Activated CD4-positive, alpha-beta T cell treated with anti-CD3 and anti-CD28 coated beads, Interleukin-2, amount 50 U/mL, for 16 hours (primary cell): ENCODE measurements at places on chromosomes 1 and 21.

DNA sequence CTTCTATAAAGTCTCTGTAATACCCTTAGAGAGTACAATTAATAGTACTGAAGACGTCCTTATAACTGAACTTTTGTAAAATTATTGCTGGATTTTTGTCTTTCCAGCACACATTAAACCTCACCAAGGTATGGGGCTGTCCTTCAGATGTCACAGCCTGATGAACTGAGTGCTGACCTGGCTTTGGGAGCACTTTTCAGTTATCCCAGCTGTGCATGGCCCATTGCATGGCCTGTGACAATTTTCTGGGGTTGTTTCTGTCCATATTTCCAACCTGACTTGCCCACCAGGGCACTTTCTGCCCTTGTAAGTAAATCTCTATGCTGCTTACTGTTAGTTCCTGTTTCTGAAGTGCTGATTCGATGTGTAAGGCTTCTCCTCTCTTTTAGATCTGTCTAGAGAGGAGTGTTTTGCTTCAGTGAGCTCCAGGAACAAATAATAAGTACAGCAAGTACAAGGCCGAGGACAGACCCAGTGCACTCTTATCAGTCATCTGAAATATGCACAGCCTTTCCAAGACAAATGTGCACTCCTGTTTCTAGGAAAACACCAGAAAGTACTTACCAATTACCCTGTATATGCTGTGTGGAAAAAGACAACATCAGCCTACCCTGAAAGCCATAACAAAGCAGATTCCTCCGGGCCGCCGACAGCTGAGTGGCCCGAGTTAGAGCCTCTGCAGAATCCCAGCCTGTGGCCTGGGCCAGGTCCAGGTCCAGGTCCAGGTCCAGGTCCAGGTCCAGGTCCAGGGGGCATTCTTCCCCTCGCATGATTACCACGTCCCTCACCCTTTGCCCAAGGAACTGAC, 121.7 kb downstream of the DHRS3 start:
- no peak for DNase-seq

DNA sequence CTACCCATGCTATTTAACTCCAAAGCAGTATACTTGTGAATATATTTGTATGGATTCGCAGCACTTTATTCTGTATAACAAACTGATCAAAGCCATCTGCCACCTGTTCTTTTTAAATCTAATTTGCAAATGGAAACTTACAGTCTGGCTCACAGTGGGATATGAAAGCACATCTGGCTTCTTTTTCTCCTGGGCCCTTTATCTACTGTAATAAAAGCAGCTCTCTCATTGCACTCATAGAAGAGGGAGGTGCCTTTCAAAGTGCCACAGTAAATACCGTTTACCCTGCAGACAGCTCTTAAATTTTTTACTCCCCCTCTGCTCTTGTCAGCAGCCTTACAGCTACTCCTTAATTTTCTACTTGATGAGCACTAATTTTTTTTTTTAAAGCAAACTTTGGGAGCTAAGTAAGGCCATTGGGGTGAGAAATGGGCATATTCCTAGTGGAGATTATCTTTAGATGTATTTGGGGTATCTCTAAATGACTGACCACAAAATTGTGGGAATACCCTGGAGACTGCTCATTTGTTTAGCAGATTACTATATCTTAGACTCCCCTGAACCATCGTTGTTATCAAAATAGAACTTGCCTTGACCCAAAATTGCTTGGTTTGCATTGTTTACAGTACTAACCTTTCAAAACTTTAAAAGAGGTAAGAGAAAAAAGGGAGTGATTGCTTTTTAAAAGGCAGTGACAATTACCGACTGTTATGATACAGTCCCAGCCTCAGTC, 110.1 kb downstream of the VPS13D start:
- DNase-seq = no peak

GRCh38 chr1:151443846-151444782, 15.2 kb downstream of the POGZ start:
- peak; percentile 80 for DNase-seq

DNA sequence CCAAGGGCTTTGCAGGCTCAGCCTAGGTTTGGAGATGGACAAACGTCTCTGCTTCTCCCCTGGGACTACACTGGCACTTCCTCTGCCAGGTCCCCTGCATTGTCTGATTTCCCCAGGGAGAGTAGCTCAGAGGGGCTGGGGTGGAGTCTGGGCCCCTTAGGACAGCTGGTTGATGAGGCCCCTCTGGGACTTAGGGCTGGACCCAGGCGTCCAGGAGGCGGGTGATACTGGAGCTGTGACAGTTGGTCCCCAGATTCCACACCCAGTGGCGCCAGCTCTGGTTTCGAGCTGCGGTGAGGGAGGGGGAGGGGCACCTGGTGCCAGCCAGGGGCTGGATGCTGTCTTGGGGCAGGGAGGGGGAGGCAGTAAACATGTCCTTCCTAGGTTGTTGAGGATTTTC, 7.4 kb upstream of the MEX3A start:
- DNase-seq = no peak

DNA sequence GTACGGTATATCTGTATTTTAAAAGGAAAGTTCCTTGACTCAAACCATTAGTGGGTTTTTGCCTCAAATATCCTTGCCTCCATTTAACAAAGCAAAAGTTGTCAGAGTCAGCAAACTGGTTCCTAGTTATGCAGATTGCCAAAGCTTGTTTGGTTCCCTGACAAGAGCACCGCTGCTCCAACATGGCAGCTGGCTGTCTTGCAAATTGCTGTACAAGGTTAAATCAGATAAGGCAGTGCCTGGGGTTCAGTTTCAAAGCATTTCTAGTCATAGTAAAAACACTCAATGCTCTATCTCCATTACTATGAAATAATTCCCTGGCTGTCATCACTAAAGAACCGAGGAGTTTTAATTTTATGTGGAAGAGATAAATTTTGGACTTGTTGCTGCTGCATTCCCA, 11.3 kb upstream of the CFAP107 start:
- DNase-seq = no peak

DNA sequence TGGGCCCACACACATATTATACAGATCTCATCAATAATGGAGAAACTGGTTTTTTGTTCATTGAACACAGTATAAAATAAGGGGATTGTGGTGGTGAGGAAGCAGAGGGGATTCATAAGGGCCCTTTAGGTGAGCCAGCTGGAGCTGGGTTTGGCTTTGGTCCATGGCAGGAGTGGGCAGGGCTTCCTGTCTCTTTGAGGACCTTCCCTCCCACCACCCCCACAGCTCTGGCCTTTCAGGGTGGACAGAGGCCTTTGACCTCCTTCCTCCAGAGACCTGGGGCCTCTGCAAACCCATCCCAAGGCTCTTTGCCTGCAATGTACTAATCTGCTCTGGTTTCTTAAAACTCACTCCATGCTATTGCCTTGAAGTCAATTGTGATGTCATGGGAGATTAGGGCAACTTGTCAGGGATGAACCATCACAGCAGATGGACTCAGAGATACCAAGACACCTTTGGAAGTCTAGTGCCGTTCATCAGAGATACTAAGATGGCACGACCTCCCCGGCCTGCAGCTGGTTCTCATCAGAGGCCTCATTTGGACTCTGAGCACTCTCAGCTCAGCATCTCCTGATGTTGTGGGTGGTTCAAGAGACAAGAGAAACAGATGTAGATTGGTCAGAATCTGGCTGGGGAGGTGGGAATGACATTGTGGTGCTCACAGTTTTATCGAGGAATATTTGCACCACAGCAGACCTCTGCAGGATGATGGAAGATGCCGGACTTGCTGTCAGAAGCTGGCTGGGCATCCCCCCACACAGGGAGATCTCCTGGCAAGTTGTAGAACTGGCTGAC, 37.9 kb downstream of the LHX4 start:
- no peak for DNase-seq

DNA sequence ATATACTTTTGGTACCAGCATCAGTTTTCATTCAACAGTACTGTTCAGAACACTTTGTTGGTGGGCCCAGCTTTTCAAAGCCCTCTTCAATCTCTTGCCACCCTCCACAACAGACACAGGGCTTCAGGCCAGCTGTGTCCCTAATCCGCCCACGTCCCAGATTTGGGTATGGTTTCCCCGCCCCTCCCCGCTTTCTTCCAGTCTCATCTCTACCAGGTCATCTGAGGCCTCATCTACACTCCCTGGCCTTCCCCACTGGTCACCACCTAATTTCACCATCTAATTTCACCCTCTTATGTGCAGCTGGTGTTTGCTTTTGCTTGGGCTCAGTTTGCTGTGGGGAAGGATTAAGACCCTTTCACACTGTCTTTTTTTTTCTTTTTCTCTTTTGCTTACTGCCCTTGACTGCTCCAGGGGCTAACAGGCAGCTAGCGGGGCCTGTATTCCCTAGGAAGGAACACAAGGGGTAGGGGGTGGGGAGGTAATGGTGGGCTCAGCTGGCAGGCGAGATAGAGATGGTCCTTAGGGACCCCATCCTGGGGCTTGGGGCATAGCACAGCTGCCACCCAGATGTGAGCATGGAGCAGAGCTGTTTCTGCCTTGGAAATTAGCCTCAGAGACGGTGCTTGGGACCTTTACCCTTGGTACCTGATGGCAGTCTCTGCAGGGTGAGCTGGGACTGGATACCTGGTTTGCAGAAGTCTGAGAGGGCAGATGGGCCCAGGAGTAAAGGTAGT, 3.8 kb upstream of the EPB41 start:
- no peak for DNase-seq

- DNase-seq = no peak
These were observed 28.6 kb upstream of the PLEKHG5 start for GRCh38 chr1:6519935-6520671.

DNA sequence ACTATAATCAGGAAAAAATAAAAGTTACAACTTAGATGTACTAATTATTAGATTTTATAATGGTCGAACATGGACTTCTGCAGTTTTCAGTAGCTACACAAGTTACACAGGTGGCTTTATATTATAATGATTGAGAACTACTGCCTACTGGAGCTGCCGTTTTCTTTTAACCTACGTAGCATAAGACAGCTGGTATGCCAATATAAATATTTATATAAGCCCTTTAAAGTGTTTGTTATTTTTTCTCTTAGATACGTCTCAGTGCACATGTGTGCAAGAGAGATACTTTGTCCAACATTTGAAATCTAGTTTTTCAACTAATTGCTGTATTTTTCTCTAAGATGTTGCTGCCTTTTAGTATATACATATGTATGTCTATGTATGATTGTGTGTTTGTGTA, 42.4 kb downstream of the PDC start:
- DNase-seq = no peak

DNA sequence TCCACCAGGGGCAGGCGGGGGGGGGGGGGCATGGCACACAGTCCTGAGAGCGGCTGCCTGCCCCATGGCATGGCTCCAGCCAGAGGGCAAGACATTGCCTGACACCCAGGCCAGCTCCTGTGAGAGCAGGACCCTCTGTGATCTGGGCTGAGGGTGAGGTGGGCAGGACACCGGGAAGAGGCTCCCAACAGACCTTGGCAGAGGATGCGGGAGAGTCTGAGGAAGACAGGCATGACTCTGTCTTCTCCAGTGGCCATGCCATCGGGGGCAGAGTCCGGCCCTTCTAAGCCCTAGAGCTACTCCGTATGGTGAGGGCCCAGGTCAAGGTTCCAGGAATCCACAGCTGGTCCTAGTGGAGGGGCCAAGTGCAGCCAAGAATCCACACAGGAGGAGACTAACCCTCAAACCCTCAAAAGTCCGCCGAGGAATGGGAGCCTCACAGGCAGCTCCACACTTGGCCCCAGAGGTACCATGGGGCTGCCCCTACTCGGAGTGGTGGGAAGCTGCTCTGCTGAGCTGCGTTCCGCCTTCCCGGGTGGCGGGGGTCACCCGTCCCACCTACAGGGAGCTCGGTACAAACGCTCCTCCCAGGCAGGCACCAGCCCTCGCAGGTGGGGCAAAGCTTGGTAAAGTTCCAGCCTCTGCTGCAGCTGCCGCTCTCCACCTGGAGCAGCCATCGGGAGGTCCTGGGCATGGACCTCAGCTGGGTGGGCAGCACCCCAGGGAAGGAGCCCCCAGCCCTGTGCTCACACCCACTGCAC, 6.5 kb downstream of the ACTRT2 start:
- DNase-seq = no peak

DNA sequence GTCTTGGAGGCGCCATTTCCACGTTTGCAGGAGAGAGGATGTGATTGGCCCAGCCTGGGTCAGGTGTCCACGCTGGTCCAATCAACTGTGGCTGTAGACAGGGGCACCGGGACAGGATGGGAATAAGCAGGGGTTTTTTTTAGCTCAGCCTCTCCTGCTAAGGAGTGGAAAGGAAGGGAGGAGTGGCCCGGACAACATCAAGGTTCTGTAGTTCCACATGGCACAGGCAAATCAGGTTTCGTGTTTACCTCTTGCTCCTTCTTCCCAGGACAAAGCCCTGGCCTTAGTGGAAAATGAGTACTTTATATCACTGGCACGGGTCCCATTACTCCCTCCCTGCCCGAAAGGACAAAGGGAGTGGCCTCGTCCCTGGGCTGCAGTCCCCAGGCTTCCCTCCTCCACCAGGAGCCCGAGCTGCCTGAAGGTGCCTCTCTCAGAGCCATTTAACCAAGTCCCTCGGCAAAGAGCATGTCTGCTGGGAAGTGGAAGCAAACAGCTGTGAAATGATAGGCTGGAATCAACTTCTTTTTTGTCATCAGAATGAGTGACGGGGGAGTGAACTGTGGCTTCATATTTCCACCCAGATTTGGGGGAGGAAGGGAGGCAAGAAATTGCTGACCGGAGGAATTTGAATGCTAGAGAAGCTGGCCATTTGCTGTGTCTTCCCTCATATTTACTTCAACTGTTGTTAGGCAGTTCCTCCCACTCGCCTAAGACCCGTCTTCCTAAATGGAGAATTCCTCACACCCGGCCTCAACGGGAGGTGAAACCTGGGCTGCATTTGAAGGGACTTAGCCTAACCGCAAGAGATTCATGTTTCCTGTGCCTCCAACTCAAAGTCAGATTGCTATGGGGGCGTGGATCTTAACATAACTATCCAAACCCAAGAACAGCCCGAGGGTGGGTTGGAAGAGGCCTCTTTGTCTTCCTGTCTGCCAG, 84.9 kb upstream of the SLC44A3 start:
- DNase-seq = no peak

GRCh38 chr1:174788981-174789380, 210.8 kb upstream of the CACYBP start:
- DNase-seq = no peak

DNA sequence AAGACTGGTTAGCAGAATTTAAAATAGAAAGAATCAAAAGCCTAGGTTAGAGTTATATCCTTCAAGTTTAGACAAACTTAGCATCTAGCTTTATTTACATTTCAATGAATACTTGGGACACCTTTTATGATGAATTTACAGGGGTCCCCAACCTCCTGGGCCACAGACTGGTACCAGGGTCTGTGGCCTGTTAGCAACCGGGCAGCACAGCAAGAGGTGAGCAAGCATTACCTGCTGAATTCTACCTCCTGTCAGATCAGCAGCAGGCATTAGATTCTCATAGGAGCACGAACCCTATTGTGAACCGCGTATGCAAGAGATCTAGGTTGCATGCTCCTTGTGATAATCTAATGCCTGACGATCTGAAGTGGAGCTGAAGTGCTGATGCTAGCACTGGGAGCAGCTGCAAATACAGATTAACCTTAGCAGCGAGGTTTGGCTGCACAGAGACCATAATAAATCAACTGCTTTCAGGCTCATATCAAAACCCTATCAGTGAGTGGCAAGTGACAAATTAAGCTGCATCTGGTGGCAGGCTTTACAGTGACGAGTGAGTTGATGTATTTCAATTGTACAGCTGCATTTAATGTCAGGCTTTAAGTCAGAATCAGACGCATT, 82.0 kb downstream of the UCHL5 start:
- DNase-seq = no peak
